ENCODE measurements at places on chromosomes 12 and 14.

- DNase-seq: no peak
Measured at GRCh38 chr14:65832431-65833266, 420.1 kb downstream of the FUT8 start.

GRCh38 chr14:24634158-24634557, at the start of gene GZMB:
GZMB (minus strand) TSS chr14:24634190; CDS start chr14:24634160, 30 bp downstream.
- DNase-seq: no peak

GRCh38 chr14:63404906-63405305, 86.2 kb upstream of the GPHB5 start:
- DNase-seq: no peak

DNA sequence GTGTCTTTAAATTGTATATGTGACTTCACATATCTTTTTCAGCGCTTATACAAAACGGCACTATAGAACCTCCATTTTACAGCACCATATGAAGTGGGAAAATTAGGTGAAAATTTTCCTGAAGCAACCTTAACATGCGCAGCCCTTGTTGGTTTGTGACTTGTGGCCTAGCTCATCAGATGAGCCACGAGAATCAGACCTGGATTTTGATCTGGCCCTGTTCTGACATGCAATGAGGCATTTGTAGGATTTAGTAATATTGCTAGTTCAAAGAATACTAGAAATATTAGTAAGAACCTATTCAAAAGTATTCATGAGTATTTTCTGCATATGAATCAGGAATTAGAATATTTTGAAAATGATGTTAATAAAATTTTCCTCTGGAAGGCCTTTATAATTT, 2.9 kb downstream of the CDKN1B start:
- DNase-seq: no peak

- no peak for DNase-seq
Measured at GRCh38 chr14:44453433-44454171, 53.5 kb downstream of the FSCB start.

DNA sequence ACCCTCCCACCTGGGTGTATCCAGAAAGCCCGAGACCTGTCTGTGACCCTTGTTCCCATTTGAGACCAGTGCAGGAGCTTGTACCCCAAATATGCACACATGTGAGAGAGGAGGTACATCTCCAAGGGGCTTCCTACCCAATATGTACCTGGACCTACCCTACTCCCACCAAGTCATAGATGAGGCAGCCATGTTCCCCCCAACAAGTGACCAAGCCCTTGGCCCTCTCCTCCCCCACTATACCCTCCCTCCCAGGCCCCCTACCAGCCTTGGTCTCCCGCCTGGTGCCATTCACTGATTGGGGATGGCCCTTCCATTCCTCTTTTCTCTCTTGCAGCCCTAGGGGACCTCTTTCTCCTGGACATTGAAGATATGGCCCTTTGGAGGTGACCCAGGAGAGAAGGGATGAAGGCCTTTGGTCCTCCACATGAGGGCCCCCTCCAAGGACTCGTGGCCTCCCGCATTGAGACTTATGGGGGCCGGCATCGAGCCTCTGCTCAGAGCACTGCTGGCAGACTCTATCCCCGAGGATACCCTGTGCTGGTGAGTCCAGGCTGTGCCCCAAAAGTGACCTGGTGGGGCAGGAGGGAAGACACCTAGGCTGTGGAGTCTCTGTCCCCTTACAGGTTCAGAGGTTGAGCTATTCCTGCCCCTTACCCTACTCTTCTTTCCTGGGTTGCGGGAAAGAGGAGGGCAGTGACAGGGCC, 1.5 kb downstream of the PLEKHG6 start:
- no peak for DNase-seq

- DNase-seq: no peak
Measured at GRCh38 chr12:59559696-59560095, 36.1 kb upstream of the SLC16A7 start.

DNA sequence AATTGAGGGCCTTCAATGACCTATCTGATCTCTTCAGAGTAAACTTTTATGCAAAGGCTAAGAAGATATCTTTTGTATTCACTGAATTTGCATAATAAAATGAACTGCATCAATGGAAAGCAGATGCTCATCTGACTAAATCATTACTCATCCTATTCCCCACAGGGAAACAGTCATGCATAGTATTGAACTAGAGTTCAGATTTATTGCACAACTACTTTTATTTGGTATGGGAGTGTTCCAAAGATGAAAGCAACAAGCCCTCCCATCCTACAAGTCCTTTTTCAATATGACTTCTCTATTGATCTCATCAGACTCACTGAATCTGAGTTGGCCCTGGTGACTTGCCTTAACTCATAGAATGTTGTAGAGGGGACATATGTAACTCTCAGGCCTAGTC, 159.8 kb downstream of the KITLG start:
- DNase-seq: no peak

DNA sequence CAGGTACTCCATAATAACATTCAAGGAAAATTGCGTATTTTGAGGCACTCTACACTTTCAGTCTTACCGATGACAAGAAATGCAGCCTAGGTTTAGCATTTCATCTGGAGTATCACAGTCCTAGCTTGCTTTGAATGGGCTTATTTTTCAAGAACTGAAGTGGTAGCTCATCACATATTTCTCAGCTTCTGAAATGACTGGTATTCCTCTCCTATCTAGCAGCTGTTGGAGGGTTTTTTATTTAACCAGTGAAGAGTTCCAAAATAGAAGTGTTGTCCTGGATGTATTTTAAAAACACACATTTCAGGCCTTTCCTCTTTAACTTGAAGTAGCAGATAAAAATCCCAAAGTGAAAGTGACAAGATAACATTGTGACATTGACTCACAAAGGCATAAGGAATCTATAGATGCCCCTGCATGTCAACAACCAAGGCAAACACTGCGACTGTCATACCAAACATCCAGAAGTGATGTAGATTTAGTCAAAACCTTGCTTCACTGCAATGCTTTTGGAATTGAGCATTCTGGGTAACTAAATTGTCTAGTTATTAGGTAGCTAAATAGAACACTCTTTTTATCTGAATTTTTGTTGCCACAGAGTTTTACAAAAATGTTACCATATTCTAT, 182.2 kb upstream of the FBXO33 start:
- no peak for DNase-seq

GRCh38 chr12:3170423-3171194, 93.4 kb downstream of the TSPAN9 start:
- no peak for DNase-seq

DNA sequence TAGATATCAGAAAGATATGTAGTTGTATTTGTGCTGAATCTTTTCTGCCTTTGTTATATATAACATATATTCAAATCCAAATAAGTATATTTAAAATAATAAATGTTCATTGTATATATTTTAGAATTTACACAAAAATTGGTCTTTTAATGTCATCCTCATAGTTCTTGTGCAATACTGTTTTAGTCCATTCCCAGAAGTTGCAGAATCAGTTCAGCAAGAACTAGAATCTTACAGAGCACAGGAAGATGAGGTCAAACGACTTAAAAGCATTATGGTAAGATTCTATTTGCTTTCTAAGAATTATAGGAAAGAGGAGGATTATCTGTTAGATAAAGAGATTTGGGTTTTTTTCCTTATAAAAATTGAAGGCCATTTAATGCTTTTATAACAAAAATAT, 51.0 kb downstream of the SCFD1 start:
- DNase-seq: no peak

DNA sequence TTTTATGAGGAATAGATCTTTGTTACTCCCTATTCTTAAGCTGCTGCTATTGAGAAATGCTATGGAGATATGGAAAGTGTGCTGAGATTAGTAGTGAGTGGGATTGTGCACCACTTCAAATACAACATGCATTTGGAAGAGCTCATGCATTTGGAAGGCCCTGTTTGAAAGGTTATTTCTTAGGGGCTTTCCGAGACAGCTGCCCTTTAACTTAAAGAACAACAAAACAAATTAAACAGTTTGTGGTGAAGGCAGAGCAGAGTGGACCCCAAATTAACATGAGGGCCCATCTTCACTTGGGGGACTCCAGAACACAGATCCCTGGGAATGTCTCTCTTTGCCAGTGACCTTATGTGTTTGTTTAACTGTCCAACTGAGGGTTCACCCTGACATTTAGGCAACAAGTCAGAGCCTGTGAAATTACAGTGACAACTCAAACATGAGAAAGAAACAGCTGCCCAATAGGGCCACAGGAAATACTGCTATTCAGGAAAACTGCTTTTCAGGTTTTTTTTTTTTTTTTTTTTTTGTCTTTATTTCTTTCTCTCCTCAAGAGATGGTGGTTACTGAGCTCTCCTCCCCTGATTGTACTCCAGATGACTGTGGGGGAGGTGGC, 41.4 kb upstream of the IGF1 start:
- no peak for DNase-seq

- no peak for DNase-seq
Measured at GRCh38 chr14:59936145-59936544, 16.2 kb downstream of the LRRC9 start.

- DNase-seq: no peak
Measured at GRCh38 chr12:21539797-21540196, 13.7 kb downstream of the SPX start.

GRCh38 chr12:25236190-25236589, 14.5 kb downstream of the KRAS start:
- DNase-seq: no peak

- no peak for DNase-seq
Measured at GRCh38 chr14:32470161-32470715, 141.1 kb downstream of the AKAP6 start.

DNA sequence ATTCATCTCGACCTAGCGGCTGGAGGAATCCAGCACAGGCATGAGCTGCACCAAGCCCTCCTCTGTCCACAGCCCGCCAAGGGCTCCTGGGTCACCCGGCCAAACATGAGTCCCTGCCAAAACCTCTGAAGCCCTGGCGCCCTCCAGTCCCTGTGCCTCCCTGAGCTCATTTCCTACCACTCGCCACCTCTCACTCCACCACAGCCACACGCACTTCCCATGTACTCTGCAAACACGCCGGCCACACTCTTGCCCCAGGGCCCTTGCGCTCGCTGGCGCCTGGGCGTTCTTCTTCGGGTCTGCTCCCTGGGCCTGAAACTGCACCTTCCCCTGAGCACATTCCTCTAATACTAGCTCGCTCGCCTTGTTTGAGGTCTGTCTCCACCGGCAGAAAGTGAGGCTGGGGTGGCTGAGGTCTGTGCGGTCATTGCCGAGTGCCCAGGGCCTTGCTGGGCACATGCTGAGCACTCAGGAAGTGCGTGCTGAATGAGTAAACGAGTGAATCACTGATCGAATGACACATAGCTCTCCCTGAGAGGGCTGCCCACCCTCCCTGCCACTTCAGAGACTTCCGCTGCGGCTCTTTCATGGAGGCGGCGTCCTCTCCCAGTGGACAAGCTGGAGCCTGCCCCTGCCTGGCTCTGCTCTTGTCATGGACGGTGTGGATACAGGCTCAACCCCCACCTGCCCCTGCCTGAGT, 33.7 kb upstream of the DLK1 start:
- no peak for DNase-seq

DNA sequence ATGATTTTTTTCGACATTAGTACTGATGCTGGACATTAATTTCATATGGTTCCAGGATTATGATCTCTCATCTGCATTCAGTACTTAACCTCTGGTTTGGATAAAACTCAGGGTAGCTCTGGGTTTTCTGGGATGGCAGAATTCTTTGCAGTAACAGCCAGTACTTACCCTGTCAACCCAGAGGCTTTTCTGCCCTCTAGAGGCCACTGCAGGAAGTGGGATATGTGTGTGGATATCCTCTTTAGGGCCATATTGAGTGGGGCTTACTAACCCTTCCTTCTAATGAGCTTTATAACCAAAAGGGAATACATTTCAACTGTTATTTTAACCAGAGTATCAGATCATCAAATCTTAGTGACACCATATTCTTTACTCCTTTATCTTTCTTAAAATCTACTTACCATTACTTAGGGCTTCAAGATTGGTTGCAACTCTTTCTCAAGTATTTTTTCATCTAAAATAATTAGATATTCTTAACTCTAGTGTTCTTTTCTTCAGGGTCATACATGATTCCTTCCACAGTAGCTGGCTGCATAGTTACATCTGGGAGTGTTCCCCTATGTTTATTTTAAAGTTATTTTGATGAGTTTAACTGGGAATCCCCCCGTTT, 488.0 kb upstream of the STXBP6 start:
- DNase-seq: no peak

DNA sequence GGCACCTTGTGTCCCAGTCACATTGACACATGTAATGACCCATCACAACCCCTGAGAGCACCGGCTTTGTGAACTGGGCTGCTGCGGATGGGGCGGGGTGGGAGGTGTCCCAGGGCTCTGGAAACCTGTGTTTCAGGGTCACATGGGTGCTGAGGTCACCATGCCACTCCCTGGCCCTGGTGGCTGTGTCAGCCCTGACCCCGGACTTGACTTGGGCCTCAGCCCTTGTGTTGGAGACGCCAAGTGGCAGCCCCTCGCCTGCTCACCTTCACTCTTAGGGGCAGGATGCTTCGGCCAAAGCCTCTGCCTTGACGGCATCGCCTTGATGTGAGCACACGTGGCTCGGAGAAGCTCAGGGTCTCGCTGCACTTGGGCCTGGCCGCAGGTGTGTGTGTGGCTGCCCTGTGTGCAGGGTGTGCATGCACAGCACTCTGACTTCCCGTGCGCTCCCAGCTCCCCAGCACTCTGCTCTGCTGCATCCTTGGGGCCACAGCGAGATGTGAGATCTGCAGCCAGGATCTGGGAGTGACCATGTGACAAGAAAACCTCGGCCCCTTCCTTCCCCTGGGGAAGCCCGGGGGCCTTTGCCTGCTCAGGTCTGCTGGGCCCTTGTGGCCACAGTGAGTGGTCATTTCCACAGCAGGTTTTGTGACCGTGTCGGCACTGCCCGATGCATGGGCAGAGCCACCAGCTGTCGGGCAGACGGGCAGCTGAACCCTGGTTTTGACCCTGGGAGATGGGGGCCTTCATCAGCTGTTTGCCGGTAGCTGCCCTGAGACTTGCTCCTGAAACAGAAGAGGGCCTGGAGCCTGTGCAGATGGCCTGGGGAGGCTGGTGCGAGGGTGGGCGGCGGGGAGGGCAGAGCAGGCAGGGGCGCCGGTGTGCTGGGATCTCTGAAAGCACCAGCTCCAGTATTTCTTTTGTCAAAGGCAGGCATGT, 167.4 kb downstream of the KIF26A start:
- no peak for DNase-seq

- DNase-seq: no peak
Measured at GRCh38 chr12:91657032-91657431, 474.4 kb upstream of the DCN start.

GRCh38 chr12:124512667-124513296, 54.6 kb downstream of the NCOR2 start:
- no peak for DNase-seq

DNA sequence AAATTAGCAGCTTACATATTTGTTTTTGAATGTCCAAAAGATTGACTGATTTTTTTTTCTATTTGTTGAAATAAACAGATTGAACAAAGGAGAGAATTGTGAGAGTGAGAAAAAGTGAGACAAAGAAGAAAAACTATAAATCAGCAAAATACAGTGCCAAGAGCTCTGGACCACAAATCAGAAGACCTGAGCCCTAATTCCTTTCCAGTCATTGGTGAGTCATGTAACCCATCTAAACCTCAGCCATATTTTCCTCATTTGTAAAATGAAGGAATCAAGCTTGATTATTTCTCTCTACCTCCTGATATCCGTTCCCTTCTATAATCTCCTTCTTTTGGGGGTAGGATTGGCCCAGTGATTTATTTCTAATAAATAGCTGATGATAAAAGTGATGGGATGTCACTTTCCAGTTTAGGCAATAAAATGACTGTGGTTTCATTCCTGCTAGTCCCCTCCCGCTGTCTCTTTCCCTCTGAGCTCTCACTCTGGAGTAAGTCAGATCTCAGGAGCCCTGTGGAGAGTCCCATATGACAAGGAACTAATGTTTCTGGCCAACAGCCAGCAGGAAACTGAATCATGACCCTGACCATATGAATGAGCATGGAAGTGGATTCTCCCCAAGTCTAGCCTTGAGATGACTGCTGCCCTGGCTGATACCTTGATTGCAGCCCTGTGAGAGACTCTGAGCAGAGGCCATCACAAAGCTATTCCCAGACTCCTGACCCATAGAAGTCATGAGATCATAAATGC, 218.9 kb downstream of the ACSS3 start:
- DNase-seq: no peak
